ENCODE measurements at places on chromosomes 6 and 20.

DNA sequence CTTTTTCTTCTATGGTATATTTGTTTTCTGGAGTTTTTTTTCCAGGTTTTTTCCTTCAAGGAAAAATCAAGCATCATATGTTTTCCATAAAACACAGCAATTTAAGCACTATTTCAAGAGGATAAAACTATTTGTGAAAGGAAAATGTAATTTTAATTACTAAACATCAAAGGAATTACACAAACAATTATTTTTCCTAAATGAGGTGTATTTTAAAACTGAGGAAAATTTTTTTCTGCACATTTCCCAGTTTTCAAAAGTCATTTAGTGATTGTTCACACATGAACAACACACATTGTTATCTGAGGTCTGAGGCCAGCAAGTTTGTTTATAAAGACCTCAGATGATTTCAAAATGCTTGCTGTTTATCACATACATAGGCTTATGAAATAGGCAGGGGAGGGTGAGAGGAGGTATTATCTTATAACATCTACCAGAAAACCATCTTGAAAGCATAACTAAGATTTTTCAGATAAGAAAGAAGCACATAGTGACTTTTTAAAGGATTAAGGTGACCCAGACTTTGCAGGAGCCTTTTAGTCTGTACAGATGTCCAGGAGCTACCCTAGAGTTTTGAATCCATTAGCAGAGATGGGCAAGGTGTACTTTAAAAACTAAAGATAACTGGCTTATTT lies 381.6 kb downstream of the GJA1 start:
- no peak for DNase-seq

DNA sequence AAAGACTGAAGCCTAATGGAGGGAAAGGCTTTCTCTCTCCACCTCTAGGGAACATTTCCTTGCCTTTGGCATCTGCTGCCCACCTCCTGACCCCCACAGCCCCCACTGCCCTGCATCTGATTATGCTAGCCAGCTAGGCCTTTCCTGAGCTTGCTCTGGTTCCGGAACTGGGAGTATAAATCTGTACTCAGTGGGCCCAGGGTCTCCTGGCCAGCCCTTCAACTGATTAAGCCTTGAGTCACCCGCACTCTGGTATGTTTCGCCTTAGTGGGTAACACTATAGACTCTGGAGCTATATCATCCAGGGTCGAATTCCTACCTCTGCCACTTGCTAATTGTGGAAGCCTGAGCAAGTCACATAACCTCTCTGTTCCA lies 45.6 kb upstream of the RIPOR2 start:
- no peak for DNase-seq

DNA sequence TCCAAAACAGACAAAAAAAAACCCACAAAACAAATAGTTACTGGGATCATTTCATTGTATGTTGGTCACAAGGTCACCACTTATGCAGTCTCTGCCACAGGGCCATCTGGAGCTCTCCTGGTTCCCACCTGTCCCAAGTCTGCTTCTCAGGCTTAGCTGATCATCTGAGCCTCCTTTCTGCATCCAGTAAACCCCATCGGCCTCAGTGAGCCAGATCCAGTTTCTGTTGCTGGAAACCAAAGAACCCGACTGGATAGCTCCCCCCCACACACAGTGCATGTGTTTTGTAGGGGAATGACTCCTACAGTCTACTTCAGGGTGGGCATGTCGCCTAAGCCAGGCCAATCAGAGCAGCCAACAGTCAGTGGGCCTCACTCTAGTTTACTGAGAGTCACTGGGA lies 233.3 kb downstream of the PREX1 start:
- DNase-seq: no peak

DNA sequence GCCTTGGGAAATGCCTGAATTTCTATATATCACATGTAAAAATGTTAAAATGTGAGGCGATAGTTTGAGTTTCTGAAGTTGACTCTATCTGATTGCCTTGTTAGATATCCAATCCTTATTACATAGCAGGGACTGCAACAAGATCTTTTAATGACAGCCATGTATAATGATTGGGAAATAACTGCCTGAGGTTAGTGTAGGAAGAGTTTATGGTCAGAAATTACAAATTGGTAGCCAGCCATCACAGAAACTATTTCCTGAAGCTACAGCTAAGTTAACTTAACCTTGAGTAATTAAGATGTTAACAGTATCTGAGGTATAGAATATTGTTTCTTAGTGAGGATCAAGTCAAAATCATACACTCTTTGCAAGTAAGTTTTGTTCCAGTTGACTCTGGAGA lies 41.0 kb downstream of the AKIRIN2 start:
- DNase-seq: no peak

- no peak for DNase-seq
Observed at GRCh38 chr6:32113386-32114352, 4.5 kb upstream of the TNXB start.

GRCh38 chr6:2132416-2132815 lies 113.0 kb downstream of the GMDS start:
- no peak for DNase-seq

GRCh38 chr6:97656236-97656635 lies 373.2 kb upstream of the MMS22L start:
- DNase-seq: no peak

DNA sequence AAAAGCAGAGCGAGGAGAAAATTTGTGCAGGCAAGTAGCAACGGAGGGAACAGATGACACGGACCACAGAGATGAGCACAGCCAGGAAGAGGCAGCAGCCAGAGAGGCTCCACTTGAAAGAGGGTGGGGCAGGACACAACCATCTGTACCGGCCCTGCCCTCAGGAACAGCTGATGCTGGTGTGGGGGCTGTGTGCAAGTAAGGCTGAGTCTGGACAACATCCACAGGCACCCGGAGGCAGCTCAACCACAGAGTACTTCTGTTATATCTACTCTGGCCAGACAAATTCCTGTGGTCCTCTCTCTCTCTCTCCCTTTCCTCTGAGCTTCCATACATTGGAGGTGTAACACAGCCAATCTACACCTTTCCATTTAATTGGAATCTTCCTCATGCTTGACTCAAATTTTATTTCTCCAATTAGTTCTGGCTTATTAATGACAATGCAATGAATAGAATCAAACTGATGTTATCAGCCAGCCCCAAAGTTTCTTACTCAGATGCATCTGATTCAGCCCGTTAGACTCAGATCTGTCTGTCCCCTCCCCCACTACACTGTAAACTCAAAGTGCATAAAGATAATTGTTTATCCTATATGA lies 24.9 kb downstream of the KIF13A start:
- DNase-seq: no peak

DNA sequence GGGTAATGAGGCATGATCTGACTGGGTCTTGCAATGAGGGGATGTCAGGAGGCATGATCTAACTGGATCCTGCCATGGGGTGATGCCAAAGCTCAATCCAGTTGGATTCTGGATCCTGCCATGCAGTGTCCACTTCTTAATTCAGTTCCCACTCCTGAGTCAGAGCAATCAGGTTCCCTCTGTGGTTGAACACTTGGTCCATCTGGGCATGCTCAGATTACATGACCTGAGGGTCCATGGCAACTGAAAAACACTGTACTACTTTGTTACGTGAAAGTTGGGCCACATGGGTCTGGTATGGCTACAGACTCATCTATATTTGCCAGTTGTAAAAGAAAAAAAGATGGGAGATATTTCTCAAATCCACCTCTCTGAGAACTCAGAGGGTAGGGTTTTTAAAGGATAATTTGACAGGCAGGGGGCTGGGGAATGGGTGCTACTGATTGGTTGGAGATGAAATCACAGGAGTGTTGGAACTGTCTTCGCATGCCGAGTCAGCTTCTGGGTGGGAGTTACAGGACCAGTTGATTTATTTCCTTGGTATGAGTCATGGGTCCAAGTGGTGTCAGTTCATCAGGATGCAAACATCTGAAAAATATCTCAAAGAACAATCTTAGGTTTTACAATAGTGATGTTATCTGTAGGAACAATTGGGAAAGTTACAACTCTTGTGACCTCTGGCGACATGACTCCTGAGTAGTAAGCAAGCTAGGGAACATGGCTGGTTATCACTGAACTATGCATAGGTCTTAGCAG lies 21.6 kb downstream of the C6orf163 start:
- DNase-seq: no peak

- DNase-seq: no peak
Observed at GRCh38 chr6:5761370-5761769, 245.4 kb downstream of the NRN1 start.

GRCh38 chr6:24108056-24108455 lies 18.0 kb upstream of the NRSN1 start:
- DNase-seq: no peak

DNA sequence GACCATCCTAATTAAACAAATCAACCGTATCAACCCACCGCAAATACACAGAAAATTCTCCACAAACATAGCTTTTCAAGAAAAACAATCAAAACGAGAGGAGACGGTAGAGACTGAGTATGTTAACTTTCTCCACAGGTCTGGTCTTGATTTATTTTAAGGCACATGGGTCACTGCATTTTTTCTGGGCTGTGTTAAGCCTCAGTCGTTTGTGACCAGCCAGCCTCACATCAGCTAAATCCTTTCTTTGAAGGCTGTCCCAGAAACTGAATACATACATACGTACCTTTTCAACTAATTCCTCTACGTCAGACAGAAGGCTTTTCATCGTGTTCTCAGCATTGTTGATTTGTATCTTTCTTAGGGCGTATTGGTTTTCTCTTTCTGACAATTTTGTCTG lies 69.4 kb downstream of the LAMA4 start:
- DNase-seq: no peak

GRCh38 chr20:709423-709822 lies 33.8 kb upstream of the SCRT2 start:
- DNase-seq: no peak

GRCh38 chr6:85401186-85402021 lies 48.5 kb upstream of the NT5E start:
- no peak for DNase-seq

DNA sequence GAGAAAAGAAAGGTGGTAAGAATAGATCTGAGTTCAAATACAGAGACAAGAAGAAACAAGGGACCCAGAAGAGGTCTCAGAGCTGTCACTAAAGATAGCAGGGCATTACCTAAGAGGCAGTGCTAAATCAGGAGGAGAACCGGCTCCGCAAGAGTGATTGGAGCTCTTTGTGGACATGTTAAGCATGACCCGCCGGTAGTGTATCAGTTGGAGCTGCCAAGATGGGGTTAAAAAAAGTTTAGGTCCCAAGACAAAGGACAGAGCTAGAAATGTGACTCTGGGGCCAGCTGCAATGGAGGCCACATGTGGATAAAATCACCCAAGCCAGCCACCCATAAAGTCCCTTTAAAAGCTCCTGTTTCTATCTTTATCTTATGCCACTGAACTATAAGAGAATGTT lies 93.4 kb downstream of the MBOAT1 start:
- no peak for DNase-seq

- DNase-seq: no peak
Observed at GRCh38 chr6:27112974-27113373, 134.5 kb upstream of the PRSS16 start.

GRCh38 chr20:15236812-15237211 lies 899.4 kb upstream of the FLRT3 start:
- DNase-seq: no peak

DNA sequence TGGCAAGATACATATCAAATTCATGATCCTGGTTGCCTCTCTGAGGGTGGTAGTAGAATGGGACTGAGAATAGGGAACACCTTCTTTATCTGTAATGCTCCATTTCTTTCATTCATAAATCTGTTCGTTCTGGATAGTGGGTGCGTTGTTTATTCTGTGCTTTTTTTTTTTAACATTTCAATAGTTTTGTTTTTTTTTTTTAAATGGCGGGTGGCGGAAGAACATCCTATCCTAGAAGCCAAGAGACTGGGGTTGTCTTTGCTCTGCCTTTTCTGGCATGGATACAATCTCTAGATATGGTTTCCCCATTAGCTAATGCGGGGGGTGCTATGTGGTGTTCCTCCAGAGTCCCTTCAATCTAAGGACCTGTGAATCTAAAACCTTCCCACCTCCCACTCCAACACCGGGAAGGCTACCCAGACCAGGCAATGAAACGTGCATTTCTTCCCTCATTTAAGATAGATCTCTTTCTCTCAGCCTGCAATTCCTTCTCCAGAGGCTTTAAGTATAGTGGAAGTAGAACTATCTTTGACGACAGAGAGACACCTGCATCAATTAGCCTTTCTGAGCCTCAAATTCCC lies 883 bp upstream of the CCDC28A start:
- no peak for DNase-seq

- no peak for DNase-seq
Observed at GRCh38 chr6:7106752-7107577, 796 bp upstream of the RREB1 start.

DNA sequence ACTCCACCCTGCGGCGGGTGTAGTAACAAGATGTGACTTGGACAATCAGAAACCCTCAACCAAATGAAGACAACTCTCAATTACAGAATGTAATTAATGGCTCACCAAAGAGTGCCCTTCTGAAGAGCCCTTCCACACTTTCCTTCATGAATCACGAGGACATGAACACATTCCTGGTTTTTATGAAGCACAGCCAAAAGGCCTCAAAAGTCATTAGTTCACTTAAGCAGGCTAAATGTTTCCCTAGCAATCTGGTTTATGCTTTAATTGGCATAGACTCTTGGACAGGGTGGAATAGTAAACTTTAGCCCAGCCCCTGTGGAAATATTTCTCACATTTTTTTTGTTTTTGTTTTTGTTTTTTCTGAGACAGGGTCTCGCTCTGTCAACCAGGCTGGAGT lies 20.5 kb downstream of the CPNE5 start:
- DNase-seq: no peak

GRCh38 chr6:137489046-137490005 lies 4.9 kb downstream of the OLIG3 start:
- DNase-seq: no peak

- no peak for DNase-seq
Observed at GRCh38 chr20:29878281-29878741, 1379.2 kb upstream of the DEFB115 start.

GRCh38 chr6:166499350-166500163 lies 86.9 kb downstream of the RAMACL start:
- no peak for DNase-seq

DNA sequence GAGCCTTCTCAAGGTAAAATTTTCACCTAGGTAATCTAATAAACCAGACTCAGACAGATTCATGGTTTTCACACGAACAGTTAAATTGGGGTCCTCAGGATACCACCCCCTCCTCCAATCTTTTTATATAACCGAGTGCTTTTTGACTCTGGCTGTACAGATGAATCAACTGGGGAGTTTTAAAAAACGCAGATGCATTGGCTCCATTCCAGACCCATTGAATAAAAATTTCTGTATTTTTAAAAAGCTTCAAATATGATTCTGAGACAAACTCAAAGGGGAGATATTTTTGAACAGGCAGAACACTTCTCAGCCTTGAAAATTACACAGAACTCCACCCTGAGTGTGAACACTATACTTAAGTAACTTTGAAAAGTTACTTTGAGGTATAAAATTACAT lies 7.2 kb downstream of the UTRN start:
- no peak for DNase-seq

DNA sequence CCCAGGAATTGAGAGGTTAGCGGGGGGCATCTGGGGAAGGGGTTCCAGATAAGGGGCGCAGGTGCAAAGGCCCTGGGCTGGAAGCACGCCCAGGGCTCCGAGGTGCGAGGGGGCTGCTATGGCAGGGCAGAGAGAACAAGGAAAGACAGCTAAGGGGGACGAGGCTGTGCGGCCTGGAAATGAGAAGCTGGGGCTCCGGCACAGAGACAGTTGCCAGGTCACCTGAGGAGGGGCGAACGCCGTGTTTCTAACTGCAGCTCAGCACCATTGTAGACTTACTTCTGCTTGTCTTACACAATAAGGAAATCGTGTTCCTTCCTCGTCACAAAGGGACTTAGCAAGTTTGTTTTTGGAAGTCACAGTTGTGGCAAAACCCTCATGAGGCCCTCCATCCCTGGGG lies 68.9 kb upstream of the TBXT start:
- DNase-seq: no peak

GRCh38 chr20:50911030-50911429 lies 20.2 kb downstream of the ADNP start:
- DNase-seq: no peak
